ENCODE measurements at places on chromosomes 2 and 18.

- no peak for DNase-seq
These were observed 123.2 kb downstream of the CABYR start for GRCh38 chr18:24262087-24262486.

- DNase-seq = no peak
These were observed 19.3 kb downstream of the RBMS1 start for GRCh38 chr2:160474319-160474645.

DNA sequence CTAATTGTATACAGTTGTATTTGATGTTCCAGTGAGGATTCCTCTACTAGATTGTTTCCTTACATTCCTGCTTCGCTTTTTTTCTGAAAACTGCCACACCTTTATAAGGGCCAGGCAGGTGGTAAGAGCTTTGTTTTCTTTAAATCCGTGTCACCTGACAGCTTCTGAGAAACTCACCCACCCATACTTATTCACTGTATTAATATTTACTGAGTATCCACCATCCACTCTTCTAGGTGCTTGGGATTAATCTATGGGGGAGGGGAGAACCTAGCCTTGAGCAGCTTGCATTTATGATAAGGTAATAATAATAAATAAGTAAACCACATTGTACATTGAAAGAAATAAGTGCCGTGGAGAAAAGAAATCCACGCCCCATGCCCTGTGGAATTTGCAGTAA is 174.7 kb upstream of the AGAP1 start:
- DNase-seq = no peak

- no peak for DNase-seq
These were observed 32.1 kb upstream of the EVA1A start for GRCh38 chr2:75592888-75593287.

DNA sequence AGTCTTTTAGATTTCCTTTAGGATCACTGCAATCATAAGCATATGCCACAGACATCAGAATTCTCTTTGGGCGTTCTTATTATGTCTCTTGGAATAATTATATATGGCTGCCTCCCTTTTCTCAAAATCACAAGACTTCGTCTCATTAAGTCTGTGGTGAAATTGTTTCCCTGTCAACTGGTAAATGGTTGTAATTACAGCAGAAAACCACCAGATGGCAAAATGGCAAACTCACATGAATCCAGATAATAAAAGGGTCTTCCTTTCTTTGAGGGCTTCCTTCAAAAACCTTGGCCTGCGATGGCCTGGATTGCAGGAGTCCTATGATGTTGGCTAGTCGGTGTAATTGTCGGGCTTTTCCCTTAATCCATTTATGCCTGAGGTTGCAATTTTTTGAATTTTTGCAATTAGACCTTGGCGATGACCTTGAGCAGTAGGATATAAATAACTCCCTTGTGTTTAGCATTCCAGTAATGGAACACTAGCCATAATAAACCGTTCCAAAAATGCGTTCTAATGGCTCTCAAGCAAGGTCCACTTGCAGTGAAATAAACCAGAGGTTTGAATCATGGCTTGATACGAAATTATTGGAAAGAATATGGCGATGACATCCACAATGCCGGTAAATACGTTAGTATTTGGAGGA is 656.4 kb downstream of the MBD2 start:
- no peak for DNase-seq

DNA sequence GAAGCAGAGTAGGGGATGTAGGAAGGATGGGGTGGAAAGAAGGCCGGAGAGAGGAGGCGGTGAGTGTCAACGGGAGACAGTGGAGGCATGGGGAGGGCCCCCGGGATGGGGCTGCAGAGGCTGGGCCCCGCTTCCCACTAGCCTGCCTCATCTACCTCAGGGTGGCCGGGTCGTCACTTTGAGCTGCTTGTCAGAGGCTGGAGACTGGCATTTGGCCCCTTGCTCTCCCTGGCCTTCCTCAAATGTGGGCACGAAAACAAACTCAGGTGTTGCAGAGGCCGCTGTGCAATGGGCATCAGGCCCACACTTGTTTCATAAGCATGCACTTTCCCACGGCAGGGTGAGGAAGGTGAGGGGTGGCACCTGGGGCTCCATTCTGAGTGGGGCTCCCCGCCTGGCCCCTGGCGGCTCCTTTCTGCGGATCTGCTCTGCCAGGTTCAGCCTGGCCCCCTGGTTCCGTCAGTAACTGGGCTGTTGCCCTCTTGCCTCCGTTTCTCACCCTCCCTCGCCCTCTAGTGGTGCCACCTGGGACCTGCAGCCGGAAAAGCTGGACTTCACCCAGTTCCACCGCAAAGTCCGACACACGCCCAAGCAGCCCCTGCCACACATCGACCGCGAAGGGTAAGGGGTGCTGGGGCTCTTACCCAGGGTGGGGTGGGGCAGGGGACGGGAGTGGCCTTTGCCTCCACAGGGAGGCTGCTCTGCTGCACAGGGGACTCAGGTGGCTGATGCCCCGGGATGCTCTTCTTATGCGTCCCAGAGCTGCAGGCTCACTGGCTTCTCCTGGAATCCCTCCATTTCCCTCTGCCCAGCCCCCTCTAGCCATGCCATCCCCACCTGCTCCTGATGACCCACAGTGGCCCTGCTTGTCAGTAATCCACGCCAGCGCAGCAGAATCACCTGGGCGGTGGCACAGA is 125.4 kb downstream of the CTIF start:
- DNase-seq = no peak

GRCh38 chr2:75565472-75566462 is 5.0 kb upstream of the EVA1A start:
- DNase-seq = no peak

GRCh38 chr2:225472161-225472560 is 72.7 kb downstream of the NYAP2 start:
- no peak for DNase-seq
